NCI-H774 (cell line): ENCODE measurements at places on chromosomes 2 and 18.

DNA sequence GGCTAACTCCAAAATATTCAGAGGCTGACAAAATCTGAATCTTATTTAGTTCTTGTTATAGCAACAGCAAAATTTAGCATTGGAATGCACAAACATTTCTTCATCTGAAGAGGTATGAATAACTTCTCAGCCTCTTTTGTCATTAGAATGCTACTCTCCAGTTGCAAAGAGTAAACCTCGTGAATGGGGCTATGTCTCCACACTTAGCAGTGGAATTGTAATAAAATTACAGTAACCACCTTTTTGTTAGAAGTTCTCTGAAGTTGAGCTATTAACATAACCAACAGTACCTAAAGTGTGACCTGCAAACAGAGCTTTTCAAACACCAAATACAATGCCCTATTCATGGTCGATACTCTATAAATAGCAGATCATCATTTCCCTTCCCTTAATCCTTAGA is 50.2 kb upstream of the GALNT3 start:
- no peak for DNase-seq

- DNase-seq = no peak
These were observed 37.4 kb downstream of the NPAS2 start for GRCh38 chr2:100857341-100857740.

GRCh38 chr2:221999717-222000116 is 299.1 kb downstream of the PAX3 start:
- DNase-seq = no peak

DNA sequence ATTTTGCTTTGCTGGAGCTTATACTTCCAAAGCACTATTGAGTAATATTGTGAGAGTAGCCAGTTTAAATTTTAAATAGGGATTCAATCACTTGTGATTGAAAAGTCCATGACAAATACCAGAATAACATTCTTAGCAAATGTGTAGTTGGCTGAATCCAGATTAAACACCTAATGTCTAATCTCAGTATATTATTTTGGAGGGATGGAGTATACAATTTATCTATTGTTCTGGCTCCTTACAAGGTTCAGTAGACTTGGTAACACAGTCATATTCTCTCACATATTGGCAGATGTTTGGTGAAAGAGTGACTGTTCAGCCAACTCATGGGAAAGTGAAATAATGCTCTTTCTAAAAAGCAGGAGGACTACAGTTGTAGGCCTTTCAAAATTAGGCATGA is 2.2 kb downstream of the UGT1A9 start:
- DNase-seq = no peak

DNA sequence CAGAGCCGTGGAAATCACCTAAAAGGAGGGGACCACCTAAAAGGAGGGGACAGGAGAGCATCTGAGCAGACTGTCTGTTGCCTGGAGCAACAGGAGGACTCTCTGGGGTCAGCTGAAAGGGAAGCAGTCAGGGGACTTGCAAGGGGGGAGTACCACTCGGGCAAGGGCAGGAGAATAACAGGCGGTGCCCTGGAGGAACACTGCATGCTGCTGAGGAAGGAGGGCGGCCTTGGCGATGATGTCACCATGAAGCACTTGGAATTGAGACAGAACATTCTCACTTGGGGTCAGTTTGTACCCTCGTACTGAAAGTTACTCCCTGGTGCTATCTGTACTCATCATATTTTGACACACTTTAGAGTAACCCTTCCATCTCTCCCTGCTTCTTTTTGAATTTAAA is 18.4 kb downstream of the SIX3 start:
- DNase-seq = no peak

GRCh38 chr2:101790416-101790815 is 92.9 kb downstream of the MAP4K4 start:
- no peak for DNase-seq

DNA sequence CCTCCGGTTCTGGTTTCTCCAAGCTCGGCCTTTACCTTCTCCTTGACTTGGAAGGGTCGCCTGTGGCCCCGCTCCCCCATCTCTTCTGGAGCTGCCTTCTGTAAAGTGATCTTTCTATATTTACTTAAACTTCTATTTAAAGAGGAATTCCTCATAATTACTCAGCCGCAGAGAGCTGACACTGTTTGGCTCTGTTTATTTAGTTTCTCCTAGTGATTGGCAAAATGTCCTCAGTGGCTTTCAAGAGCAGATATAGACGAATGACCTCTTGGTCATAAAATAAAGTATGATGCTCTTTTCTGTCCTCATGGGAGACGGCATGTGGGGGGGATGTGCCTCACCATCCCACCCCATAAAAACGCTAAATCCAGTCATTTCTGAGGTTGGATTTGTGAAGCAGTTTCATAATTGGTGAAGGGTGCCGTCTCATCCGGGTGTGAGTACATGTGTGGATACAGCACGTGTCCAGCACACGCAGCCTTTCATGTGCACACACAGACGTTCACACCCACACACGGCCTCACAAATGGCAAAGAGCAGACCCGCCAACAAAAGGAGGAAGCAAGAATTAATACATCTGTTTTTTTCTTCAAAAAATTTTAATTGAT is 43.4 kb upstream of the SMAD7 start:
- DNase-seq = no peak

DNA sequence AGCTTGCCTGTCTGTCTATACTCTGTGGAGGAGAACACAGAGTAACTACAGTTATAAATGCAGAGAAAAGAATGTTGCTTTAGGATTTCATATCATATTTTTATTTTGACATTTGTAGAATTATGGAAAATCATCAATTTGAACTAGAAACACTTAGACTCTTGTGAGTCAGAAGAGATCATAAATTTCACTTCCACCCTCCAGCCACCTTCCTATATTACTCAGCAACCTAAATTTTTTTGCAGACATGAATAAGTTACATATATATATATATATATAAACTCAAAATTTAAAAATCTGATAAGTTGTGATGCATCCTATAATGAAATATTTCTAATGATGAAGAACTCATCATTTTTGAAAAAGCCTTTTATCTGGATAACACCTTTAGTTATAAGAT is 172.3 kb downstream of the PIEZO2 start:
- DNase-seq = no peak

DNA sequence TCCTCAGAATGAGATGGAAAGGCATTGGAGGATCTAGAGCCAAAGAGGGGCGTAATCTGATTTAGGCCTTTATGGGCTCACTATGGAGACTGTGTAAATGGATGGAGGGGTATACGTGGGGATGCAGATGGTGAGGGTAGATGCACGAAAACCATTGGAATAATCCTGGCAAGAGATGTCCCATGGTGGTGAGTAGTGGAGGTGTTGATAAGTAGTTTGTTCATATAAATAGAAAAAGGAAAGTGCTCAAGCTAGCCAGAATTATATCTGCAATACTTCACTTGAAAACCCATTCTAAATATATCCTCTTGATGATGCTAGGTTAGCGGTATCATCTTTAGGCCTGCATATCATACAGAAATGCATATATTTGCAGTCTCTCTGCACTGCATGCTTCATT is 459.7 kb downstream of the CDH2 start:
- no peak for DNase-seq

DNA sequence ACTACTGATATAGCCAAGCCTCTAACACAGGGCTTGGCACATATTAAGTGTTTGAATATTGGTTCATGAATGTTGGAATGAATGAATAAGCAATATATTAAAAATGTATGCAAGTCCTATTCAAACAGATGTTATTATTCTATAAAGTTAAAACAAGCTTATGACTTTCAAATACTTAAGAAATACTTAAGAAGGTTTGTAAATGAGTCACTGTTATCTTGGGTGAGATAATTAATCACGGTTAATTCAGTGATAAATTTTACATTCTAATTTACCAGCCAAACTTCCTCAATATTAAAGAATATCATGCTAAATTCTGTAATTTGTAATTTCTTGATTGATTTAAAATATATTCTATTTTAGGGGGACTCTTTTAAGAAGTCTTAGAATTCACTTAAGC is 74.8 kb downstream of the RBMS1 start:
- no peak for DNase-seq

DNA sequence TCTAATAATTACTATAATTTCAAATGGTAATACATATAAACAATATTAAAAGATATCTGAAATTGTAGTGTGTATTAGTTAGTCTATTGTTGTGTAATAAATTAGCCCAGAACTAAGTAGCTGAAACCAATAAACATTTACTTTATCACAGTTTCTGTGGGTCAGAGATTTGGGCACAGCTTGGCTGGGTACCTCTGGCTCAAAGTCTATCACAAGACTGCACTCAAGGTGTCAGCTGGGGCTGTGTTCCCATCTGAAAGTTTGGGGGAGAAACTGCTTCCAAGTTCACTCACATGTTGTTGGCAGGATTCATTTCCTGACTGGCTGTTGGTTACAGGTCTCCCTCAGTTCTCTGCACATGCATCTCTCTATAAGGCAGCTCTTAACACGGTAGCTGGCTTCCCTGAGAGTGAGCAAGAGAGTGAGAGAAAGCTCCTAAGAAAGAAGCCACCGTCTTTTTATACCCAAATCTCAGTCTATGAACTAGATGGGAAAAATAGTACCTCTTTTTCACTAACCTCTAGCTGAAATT is 25.6 kb upstream of the WIPF1 start:
- no peak for DNase-seq

- DNase-seq = no peak
These were observed 1044.4 kb upstream of the CNTNAP5 start for GRCh38 chr2:122980671-122981070.

GRCh38 chr2:18578033-18578432 is 11.3 kb downstream of the NT5C1B start:
- DNase-seq = no peak

DNA sequence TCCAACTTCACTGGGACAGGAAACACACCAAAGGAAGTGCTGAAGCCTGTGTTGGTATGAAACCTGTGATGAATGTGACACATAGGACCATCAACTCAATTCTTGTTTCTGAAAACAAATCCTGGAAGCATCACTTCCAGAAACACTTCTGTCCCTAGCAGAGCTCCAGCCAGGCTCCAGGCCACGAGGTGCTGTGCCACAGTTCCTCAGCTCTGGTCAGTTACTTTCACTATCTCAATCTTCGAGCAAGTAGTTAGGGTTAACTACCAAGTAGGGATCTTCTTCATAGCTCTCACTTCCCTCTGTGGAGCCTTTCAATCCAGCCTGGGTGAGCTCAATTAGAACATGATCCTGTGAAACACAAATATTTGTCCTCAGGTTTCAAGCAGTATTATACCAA is 3.6 kb upstream of the LCT start:
- DNase-seq = no peak
